ENCODE measurements at places on chromosomes 16 and 17.

DNA sequence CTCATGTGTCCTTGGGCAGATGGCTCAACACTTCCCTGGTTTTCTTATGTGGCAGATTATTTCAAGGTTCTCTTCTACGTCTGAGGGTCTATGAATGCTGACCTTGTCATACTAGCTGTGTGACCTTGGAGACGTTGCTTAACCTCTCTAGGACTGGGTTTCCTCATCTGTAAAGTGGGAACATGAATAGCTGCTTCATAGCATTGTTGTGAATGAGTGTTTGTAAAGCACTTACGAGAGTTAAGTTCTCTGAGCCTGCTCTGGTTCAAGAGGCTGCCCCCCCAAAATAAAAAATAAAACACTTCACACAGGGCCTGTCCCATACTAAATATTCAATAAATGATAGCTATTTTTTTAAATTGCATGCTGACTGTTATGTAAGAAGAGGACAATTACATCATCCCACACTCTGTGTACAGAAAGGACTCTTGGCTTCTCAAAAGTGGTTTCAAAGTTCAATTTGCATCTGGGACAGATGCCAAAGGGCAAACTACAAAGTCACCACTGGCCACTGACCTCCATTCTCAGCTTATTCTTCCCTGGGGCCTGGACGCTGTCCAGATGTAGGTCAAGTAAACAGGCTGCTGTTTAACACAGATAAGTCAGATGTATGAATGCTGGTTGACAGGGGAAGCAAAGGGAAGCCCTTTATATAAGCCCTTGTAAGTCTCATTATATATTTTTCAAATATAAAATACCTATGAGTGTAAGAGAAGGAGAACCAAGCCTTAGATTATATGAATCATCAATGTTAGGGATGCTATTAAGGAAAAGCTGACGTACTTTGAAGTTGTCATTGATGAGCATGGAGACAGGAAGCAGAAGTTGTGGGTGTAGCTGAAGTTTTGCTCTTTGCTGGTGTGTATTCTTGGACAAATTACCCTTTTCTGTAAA, 15.4 kb upstream of the NDEL1 start:
- no peak for DNase-seq

GRCh38 chr16:19167710-19168370, at the start of gene SYT17:
Gene SYT17 (plus strand): TSS chr16:19168240. CDS start chr16:19168647, 407 bp downstream.
- no peak for DNase-seq

DNA sequence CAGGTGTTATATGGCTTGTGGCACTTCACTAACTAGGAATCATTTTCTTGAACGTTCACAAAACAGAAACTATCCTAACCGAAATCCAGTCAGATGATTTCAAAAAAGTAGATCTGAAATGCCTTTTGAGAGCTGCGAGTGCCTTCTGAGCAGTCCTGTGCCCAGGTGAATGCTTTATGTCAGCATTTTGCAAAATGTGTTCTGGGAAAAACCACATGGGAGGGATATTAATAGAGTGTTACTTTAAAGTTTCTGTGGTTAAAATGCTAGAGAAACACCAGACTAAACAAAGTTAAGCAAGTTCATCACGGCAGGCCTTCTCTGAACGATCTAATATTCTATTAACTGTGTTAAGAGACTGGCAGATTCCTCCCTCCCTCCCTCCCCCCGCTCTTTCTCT, 15.8 kb upstream of the RGS9 start:
- DNase-seq, result no peak

GRCh38 chr16:31214708-31215286, 878 bp downstream of the TRIM72 start:
- no peak for DNase-seq

GRCh38 chr16:46801428-46802049, 29.4 kb downstream of the C16orf87 start:
- no peak for DNase-seq

DNA sequence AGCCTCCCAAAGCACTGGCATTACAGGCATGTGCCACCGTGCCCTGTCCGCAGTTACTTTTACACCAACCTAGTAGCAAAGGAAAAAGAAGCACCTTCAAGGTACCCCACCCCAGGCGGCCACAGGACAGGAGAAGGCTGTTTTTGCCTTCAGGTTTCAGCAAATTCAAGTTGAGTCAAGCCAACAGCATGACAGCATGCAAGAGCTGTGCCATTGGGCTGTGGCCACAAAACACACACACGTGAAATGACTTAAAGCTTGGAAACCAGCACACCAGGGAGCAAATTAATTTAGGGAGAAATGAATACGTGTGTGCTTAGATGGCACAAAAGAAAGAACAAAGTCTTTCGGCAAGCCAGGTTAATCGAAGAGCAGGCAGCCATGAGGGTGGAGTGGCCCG, 39.7 kb downstream of the ERCC4 start:
- no peak for DNase-seq

DNA sequence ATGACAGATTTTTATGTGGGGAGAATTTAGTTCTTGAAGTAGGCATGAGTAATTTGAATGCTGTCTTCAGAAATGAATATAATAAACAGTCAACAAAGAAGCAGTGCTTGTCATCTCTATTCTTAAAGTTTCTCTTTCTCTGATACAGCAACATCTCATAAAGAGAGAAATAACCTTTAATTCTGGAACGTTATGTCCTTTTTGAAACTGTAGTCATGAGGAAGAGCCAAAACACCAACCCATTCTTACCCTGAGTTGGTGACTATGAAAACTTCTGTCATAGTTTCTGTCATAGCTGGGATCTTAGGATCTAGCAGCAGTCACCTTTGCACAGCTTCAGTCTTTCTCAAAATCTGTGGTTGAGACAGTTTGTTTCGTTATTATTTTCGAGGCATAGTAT, 15.3 kb upstream of the RASL10B start:
- DNase-seq, result no peak

GRCh38 chr17:69454051-69454450, 39.6 kb downstream of the MAP2K6 start:
- no peak for DNase-seq

DNA sequence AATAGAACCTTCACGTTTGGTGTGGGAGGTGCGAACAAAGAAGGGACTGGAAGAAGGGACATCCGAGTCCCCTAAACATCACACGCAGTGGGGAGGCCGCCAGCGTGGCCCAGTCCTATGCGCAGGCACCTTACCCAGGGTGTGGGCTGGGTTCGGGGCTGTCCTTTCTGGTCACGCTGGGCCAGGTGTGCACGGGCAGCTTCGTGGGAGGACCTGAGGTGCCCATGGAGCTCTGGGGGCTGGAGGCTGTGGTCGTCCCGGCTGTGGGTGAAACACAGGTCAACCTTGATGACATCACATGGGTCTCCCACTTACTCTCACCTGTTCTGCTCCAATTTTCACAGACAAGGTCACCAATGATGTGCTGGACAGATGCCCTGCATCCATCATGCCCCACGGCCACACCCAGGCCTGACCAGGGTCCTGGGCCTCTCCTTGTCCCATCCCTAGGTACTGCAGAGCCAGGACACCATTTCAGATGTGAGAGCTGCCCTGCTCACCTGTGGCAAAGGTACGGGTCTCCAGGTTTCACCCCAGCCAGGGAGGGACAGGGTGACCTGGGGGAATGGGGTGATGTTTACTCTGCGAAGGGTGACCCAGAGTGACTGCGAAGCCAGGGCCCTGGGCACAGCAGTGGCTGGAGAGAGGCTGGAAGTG, 3.1 kb downstream of the CD300C start:
- no peak for DNase-seq

GRCh38 chr17:58264407-58265103, 16.2 kb downstream of the MPO start:
- no peak for DNase-seq

- no peak for DNase-seq
Observed at GRCh38 chr17:79930062-79930876, 91.0 kb upstream of the CBX4 start.

- DNase-seq, result no peak
Observed at GRCh38 chr16:85523602-85524364, 89.3 kb upstream of the GSE1 start.

GRCh38 chr16:10266809-10267208, 84.6 kb upstream of the GRIN2A start:
- DNase-seq, result no peak

DNA sequence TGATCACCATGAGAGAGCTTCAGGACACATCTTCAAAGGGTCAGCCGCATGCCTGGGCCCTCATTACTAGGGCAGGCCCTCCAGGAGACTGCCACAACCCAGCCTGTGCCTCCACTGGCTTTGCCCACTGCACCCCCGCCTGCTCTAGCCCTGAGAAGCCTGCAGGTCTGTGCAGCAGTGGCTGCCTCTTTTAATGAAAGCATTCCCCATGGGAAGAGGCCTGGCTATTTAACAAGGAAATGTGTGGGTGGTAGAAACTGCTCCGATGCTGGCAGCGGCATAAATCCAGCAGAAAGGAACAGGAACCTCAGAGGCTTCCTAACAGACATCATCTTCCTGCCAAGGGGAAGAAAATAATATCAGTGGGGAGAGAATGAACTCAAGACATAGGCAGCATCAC, 375 bp upstream of the KRT32 start:
- DNase-seq, result no peak

GRCh38 chr17:28812748-28813377, 29.7 kb downstream of the FAM222B start:
- DNase-seq, result no peak

DNA sequence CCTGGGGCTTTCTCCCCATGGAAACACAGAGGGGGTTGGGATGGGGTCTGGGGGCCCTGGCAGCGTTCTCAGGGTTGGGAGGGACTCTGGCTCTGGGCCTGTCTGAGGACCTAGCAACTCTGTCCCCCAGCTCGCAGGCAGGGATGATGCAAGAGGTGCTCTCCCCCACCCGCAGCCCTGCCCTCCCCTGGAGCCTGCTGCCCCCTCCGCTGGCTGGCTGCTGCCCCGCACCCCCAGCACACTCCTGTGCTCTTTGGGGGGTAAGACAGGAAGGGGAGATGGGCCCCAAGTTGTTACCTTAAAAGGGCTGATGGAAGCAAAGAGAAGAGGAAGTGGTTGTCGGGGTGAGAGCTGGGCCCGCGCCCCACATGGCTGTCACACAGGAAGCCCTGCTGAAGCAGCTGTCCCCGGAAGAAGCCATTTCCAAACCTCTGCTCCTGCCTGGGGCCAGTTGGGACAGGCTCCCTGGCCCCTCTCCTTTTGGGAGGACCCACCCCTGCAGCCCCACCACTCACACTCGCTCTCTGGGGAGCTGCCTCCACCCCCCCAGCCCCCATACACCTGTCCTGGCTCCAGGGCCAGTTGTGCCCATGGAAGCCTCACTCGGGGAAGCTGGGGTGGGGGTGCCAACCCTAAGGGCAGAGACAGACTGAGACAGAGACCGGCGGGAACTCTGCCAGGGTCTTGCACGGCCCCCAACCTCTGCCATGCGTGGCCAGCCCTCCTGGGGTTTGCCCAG, 2.5 kb downstream of the CORO1A start:
- peak; percentile 33 for DNase-seq

DNA sequence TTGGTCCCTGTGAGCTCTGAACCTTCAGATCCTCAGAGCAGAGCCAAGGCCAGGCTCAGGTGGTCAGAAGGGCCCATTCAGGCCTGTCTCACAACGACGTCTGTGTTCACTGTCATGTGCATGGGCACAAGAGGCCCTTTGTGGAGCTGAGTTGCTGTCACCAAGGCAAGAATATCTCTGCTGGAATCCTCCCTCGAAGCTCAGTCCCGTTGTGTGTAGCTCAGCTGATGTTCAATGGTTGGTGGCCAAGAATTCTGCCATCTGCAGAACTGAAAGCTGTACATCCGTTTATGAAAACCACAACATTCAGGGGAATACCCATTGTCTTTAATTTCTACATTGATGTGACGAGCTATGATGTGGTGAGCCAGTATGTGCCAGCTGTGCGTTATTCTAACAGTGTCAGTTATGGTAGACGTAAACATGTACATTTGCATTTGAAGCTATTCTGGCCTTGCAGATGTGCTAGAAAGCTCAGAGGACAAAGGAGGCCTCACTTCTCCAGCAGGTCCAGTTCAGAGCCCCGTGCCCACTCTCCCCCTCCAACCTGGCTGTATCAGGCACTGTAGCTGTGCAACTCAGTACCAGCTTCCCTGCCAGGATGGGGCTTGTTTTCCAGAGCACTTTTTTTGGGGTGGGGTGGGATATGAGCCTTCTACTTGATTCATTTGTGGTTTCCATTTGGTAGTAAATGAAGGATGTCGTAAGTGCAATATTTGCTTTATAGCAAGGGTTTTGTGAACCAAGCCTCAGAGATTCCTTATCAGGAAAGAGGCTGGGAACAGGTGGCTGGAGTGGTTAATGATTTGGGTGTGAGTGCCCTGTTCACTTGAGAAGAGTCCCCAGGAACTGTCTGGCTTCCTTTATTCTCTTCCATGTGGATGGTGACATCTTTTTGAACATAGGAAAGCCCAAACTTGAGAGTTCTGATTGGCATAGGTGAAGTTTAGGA, 56.1 kb downstream of the B9D1 start:
- peak; percentile 7 for DNase-seq

DNA sequence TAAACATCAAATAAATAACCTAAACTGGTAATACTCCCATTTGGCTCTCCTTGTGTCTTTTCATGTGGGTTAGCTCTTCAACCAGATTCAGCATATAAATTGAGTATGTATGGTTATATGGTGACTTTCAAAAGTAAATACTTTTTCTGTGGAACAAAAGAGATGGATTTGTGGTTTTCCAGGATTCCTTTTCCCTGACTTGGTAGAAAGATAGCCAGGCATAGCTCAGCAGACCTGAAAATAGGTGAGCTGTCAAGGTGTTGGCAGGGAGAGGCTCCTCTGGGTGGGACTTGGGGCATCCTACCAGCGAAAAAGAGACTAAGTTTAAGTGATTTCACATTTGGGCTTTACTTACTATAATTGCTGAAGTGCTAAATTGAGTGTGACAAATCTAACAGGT, 80.3 kb downstream of the FTO start:
- no peak for DNase-seq

DNA sequence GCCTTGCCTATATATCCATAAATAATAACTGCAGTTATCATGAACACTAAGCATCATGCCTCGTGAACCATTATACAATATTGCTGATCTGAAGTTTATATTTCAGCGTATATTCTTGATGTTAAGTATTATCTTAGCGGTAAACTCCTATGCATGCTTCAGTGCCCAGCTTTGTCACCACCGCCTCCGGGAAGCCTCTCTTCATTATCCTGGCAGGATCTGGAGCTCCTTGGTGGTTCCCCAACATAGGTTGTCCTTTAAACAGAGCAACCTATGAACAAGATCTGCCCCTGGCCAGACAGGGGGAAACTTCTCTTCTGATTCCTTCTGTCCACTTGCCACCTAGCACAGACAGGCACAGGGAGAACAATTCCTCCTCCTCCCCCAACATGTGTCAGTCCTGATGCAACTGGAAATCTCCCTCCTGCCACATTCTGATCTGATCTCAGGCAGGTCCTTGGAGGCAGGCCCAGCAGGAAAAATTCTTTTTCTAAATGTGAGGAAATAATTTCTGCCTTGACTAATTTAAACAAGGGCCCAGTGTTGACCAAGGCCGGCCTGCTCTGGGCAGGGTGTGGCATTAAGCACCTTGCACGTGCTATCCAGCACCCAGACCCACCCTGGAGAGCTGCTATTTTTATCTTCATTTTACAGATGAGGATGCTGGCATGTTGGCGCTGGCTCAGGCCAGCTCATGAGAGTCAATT, 22.4 kb downstream of the SPNS2 start:
- no peak for DNase-seq

GRCh38 chr17:67044940-67045339, 586 bp downstream of the CACNG1 start:
- DNase-seq, result no peak

GRCh38 chr17:48542114-48542656, 2.7 kb downstream of the HOXB2 start:
- no peak for DNase-seq

All from stimulated activated CD4-positive, alpha-beta T cell treated with anti-CD3 and anti-CD28 coated beads, Interleukin-1b, Interleukin-23, amount 100 ng/mL, for 24 hours (primary cell).